HFFc6 (cell line): ENCODE measurements at places on chromosomes 2 and 18.

- no peak for DNase-seq
Measured at GRCh38 chr2:151878655-151879563, 50.7 kb upstream of the ARL5A start.

- no peak for DNase-seq
Measured at GRCh38 chr2:237613679-237614078, 13.7 kb upstream of the LRRFIP1 start.

- no peak for DNase-seq
Measured at GRCh38 chr2:48728840-48729239, 26.7 kb downstream of the LHCGR start.

DNA sequence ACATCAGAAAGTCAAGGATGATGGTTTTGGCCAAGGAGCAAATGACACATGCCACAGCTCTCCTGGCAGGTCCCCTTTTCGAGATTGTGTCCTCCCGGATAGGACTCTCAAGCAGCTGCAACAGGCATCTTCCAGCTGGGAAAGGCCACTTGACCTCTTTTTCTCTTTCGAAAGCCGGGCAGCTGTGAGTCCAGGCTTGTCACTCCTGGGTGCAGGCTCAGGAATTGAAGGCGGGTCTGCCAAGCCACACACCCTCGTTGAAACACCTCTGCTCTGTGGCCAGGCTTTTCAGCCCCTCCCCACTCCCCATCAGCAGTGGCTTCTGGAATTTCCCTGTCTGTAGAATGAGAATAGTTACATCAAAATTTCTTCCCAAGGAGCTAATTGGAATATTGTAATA, 98.0 kb downstream of the CCDC138 start:
- DNase-seq, result no peak

DNA sequence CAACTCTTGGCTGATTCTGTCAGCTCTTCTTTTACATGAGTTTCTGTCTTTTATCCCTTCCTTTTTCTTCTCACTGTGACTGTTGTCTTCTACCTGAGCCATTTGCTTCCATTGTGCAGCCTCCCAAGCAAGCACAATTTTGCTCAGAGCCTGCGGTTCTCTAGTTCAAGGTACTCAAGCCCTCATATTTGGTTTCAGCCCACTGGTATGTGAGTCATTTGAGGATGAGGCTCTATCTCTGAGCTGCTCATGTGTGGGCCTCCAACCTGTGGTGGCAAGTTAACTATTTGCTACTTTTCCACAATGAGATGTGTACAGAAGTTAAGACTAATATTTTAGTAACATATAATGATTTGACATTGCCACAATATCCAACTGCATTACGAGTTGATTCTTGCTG, 183.0 kb downstream of the PHLPP1 start:
- no peak for DNase-seq

- DNase-seq, result peak; percentile 23
Measured at GRCh38 chr2:80255918-80256781, 48.4 kb downstream of the LRRTM1 start.

DNA sequence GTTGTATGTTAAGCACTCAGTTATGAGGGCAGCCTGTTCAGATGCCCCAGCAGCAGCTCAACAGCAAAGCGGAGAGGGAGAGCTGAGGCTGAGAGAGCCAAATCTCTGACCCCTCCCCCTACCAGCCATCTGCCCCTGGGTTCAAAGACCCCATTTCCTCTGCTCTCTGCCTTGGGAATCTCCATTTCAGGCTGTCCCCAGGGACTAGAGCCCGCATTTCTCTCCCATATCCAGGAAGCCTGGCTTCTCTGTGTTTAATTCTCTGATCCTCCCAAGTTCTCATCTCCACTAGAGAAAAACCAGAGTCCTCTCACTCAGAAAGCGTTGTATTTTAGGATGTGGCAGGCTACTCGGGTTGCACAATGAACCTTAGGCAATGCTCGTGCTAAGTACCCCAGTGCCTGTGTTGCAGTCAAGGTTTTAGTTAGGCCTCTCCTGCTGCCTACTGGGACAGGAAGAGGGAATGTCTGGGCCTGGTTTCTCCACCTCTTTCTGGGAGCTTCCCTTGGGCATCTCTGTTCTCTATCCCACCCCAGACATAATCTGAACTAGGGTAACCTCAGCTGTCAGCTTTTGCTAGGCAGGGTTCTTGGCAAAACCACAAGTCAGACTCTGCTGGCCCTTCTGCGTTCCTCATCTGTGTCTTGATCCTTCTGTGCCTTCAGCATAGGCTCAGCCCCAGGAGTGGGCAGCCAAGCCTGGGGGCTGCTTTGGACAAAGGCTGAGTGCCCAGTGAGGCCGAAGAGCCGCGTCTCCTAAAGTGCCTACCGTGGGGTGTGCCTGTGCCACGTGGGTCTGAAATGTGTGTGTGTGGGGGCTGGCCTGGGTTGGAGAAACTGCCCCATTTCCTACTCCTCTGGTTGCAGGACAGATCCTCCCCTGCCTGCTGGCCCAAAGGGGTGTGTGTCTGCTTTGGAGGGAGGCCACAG, 96.8 kb downstream of the STPG4 start:
- no peak for DNase-seq

DNA sequence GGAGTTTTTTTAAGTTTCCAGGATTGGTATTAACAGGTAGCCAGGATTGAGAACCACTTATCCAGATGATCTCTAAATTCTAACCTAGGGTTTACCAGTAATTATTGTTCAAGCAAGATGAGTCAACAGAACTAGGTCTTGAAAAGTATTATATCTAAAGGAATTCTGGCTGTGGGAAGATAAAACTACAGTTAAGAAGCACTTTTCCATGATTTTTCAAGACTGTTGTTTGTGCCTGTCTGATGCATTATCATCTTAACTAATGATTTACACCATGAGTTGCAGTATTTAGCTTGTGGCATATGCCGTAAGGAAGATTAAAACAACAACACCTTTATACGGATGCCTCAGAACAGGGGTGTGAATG, 142.2 kb upstream of the CCDC68 start:
- DNase-seq, result no peak

DNA sequence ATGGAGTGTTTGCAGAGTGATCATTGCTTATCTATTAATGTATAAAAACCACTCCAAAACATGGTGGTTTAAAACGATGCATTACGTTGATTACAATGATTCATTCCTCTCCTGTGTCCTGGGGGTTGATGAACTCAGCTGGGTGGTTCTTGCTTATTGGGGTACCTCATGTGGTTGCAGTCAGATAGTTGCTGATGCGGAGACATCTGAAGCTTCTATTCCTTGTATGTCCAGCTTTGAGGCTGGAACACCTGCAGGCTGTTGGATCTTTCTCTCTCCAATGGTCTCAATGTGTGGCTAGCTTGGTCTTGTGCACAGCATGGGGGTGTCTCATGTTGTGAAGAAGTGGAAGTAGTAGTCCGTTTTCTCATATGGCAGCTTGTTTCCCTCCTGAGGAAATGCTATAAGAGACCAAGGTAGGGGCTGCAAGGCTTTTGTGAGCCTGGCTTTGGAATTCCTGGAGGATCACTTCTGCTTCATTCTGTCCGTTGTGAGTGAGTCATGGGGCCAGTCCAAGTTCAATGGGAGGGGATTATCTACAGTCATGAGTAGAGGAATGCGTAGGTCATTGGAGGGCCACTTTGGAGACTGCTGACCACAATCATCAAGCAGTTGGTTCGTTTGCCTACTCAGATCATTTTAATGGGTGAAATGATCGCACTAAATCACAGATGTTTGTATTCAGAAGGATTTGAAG, 601.0 kb downstream of the SLC4A3 start:
- peak; percentile 98 for DNase-seq

DNA sequence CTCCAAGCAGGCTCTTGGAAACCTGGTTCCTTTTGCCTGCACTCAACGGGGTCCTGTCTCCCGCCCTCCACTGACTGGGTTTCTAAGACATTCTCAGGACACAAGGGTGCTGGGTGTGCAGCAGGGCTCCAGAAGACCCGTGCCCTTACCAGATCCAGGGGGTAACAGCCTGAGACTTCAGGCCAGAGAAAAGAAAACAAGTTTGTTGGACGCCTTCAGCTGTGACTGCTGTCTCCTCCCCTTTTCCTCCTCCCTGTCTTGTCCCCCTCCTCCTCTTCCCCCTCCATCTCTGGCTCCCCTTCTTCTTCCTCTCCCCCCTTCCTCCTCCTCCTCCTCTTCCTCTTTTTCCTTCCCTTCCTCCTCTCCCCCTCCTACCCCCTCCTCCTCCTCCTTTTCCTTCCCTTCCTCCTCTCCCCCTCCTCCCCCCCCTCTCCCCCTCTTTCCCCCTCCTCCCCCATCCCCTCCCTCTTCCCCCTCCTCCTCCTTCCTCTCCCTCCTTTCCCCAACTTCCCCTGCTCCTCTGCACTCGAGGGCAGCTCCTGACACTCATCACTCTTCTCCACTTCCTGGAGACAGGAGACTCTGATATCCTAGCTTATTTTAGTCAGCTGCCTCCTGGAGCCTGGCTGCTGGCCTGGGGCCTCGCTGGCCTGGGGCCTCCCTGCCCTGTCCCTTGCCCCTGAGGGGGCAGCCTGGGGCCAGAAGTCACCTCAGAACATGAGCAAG, 12.4 kb downstream of the ADRA2B start:
- DNase-seq, result no peak

DNA sequence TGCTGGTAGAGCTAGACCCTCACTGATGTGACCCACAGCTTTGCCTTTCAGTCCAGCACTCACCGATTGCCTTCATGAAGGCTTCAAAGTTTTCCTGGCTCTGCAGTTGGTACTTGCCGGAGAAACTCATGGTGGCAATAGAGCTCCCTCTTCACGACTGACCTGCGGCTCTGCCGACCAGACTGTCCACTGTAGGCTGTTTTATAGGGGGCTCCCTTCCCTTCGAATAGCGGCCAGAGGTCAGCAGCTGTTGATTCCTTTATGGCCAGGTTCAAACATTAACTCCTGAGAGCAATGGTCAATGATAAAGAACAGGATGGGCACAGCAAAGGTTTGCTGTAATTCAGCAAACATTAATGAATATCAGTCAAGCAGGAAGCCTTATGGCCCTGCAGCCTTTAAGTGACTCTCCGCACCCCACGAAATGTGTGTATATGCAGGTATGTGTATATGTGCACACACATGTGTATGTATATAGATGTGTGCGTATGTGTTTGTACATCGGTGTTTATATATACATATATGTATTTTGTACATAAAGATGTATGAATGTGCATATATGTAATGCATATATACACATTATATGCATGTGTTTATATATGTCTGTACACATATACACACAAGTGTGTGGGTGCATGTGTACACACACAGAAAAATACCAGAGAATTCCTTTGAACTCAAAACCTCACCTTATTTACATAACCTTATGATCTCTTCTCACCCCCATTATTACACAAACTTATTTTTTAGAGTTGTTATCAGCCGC, at the start of gene FABP1:
TSS of gene FABP1 (minus strand) at position 175 of the 766 bp plus-strand sequence. CDS start at position 130, 45 bp downstream.
- DNase-seq, result no peak
